ENCODE measurements at places on chromosomes 7 and 10.
A peak's percentile ranks its signal among the peaks of the same experiment; 100 is the strongest.

GRCh38 chr10:6513476-6513875 lies 66.6 kb downstream of the PRKCQ start:
- DNase-seq, result no peak

DNA sequence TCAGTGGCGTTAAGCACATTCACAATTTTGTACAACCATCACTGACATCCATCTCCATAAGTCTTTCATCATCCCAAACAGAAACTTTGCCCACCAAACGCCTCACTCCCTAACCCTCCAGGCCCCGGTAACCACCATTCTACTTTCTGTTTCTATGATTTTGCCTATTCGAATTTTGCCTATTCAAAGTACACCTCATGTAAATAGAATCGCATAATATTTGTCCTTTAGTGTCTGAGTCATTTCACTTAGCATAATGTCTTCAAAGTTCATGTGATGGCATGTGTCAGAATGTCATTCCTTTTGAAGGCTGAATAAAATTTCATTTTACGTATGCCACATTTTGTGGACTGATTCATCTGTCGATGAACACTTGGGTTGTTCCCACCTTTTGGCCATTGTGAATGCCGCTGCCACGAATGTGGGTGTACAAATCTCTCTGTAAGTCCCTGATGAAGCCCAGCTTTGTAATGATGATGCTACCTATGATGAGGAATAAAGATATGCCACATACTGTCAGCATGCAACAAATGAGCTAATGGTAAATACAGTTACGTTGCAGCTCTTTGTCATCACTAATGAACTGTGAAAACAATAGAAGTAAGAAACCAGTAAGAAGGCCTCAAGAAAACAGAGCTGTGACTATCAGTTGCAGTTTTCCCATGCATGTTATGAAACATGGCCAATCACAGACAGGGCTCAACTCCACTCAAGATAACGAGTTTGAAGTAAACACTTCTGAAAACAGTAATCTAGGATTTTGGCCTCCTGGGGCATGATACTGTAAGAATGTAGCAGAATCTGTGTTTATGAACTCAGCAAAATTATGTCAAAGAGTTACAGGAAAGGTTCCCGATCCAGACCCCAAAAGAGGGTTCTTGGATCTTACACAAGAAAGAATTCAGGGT lies 120.0 kb downstream of the ADAM12 start:
- DNase-seq, result no peak

DNA sequence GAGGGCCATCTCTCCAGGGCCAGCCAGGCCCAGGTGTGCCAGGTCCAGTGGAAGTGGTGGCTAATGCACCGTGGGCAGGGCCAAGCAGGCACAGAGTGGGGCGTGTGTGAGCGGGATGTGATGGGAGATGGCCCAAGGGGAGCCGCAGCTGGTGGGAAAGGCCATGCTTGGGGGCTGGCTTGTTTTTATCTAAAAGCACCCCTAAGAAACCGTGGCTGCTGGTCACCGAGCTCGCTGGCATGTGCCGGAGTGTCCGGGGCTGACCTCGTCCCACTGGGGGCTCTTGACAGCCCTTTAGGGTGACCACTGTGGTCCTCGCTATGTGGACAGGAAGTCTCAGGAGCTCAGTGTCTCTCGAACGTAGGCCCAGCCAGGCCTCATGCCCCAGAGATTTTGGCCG lies 582.4 kb upstream of the FOXK1 start:
- DNase-seq, result no peak

GRCh38 chr10:126997801-126998590 lies 92.8 kb downstream of the DOCK1 start:
- no peak for DNase-seq

DNA sequence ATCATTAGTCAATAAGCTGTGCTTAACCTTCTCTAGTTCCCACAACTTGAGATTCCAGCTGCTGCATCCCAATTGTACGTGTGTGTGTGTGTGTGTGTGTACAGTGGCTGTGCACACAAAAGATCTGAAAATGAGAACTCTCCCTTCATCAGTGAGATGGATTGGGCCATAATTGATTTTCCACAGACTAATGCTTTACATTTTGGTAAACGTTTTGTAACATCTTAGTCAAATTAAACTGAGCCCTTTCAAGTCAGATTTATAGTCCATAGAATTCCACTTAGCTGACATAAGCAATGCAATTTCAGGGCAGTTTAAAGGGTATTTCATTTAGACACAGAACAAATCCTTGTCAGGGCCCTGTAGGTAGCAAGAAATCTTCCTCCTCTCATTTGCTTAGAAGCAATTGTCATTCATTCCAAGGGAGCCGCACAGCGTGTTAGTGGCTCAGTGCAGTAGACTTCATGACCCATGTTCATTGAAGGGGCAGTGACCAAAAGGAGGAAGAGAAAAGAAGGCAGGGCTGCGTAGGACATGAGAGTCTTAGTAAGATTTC lies 1123.5 kb upstream of the AUTS2 start:
- DNase-seq, result no peak

- DNase-seq, result no peak
Measured at GRCh38 chr10:59082249-59082648, 94.2 kb upstream of the PHYHIPL start.

- DNase-seq, result no peak
Measured at GRCh38 chr7:142313528-142313927, 55.7 kb upstream of the PRSS58 start.

DNA sequence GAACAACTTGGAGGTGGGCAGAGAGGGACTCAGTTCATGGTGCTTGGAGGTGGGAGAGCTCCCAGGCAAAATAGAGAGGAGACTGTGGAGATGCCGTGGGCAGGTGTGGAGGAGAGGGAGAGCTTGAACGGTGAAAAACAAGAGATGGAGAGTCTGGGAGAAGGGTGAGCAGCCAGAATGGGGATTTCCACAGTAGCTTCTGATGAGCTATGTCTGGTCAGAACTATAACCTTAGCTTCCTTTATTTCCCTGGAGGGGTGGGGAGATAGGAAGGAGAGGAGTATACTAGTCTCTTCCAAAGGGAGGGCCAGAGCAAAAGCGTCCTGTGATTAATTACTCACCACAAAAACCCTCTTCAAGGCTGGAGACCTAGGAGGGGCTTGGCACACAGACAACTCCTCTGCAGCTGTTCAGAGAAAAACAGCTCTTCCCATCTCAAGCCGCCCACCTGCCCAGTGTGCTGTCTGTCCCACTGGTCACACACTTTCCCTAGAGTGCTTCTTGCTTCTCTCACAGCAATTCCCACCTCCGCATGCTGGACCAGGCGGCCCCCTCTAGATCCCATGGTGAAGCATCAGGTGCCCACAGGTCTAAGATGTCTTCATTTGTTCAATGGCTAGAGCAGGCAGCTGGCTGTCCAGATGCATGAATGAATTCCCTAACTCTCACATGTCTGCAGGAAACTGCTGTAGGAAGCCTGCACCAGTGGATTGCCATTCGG lies 41.9 kb downstream of the TAS2R41 start:
- no peak for DNase-seq

DNA sequence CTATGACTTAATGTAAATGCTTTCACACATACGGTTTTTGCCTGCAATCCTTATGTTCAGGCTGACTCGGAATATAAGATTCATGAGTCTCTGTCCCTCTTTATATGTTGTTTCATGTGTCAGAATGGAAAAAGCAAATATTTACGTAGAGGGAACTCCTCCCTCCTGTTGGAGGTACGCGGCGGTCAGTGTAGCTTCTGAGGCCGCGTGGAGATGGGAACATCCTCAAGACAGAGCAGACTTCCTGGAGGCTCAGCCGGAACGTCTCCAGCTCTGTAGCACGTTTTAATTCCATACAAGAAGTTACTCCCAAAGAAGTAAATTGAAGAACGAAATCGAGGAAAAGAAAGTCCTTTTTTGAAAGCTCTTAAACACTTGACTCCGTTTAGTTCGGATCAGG lies 248.3 kb downstream of the EBF3 start:
- DNase-seq, result no peak

DNA sequence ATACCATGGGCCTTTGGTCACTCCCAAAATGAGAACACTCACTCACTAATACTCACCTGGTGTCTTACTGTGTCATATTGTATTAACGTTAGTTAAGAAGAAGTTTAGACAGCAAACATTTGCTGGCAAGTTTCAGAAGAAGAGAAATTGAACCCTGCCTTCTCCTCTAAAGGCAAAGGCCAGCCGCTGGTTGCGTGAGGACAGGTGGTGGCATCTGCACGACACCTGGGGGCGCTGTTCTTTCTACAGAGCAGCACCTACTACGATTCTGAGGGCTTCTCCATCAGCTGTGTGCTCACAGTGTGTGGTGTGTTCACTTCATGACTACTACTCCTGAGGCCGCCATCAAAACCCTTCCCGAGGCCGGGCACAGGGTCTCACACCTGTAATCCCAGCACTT lies 17.9 kb upstream of the CLEC2L start:
- DNase-seq, result no peak

GRCh38 chr7:34385384-34385783 lies 272.6 kb upstream of the NPSR1 start:
- DNase-seq, result no peak

- no peak for DNase-seq
Measured at GRCh38 chr10:89668386-89669071, 23.5 kb upstream of the PANK1 start.

GRCh38 chr10:72322030-72322279 lies 32.8 kb downstream of the DNAJB12 start:
- DNase-seq, result no peak

GRCh38 chr10:117366741-117367140 lies 8.5 kb downstream of the PDZD8 start:
- no peak for DNase-seq

DNA sequence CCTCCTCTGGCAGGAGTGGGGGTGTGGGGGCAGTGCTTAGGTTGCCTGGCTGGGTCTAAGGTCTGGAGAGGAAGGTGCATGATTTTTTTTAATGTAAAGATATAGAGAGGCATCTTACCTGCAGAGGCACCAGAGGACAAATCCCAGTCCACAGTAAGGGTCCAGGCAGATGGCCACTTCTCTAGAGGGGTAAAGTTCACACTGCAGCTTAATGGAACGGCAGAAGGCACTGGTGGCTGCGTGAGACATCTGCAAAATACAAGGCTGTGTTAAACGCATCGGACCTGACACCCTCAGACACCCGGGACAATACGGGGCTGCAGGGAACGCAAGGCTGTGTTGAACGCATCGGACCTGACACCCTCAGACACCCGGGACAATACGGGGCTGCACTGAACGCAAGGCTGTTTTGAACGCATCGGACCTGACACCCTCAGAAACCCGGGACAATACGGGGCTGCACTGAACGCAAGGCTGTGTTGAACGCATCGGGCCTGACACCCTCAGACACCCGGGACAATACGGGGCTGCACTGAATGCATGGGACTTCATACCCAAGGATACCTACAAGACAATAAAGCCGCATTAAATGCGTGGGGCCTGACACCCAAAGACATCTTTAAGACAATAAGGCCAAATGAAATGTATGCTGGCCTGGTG lies 206.0 kb downstream of the ZMYND11 start:
- DNase-seq, result no peak

DNA sequence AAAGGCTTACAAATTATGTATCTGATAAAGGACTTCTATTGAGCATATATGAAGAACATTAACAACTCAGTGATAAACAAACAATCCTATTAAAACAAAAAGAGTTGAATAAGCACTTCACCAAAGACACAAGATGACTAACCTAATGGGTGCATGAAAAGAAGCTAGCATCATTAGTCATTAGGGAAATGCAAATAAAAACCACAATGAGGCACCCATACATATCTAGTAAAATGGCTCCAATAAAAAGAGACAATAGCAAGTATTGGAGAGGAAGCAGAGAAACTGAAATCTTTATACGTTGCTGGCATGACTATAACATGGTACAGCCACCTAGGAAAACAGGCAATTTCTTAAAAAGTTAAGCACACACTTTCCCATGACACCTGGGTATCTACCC lies 77.6 kb upstream of the ZMIZ1 start:
- DNase-seq, result no peak

DNA sequence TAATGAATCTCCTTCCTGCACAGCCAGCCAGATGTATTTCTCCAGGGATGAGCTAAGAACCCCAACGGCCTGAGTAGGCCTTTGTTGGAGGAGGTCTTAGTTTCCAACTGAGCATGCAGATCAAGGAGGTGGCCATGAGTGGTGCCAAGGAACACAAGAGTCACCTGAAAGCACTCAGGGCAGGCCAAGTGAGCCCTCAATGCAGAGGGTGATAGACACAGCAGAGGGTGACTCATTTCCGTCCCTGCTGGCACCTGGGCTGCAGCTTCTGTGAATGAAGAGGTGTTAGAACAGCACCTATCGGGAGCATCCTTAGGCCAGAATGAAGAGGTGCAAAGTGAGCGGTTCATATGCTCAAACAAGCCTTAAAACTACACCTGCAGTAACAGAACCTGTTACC lies 211.8 kb downstream of the FRMD4A start:
- DNase-seq, result no peak

- DNase-seq, result no peak
Measured at GRCh38 chr7:9945857-9946256, 1027.8 kb upstream of the PHF14 start.

DNA sequence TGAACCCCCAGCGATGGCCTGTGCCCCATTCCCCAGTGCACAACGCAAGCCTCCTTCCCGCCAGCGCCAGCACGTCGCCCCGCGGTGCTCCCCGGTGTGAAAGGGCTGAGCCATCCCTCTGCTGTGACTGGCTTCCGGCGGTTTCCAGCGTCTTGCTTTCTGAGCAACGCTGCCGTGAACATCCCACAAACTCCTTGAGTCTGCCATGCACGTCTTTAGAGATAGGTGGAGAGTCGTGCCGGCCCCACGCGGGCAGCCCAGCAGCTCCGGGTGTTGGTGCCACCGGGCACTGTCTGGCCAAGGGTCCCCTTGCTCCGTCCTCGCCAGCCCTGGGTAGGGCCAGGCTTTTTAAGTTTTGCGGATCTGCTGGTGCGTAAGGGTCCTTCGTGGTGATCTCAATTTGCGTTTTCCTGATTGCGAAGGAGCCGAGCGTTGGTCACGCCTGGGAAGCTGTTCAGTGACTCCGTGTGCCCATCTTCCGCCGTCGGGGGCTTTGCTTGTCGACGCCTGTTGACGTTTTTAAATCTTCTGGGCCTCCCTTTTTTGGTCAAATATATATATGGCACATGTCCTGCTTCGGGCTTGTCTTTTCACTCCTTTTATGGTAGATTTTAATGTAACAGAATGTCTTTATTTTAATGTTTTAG lies 70.6 kb downstream of the FOXL3 start:
- no peak for DNase-seq

DNA sequence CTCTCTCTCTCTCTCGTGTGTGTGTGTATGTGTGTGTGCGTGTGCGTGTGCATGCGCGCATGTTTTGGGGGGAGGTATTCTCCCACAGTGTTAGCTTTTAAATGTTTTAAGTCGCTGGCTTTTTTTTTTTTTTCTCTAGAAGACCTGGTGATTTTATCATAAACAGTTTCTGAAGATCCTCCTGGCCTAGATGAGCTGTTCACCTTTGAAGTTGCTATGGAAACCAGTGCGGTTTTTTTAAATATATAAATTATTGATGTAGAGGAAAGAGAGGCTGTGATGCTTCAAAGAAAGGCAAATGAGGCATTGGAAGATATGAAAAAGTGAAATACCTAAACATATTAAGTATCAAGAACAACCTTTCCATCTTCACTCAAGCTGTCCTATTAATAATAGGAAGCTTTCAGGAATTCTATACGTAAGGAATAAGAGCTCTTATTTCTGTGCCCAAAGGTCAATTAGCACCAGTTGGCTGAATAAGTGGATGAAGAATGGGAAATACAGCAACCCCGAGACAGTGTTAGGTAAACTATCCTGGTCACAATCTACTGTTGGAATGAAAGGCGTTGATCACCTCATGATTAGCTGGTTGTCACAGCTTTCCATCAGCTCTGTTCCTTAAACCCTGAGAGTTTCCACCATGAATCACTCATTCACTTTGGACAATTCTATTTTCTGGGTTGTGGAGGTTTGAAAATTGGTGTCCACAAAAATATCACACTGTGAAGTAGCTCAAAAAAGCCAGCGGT lies 66.5 kb upstream of the SLC35G1 start:
- no peak for DNase-seq

GRCh38 chr7:21542891-21543527 lies at the start of gene DNAH11:
TSS of gene DNAH11 (plus strand) at chr7:21543039. CDS start at chr7:21543246, 207 bp downstream.
- DNase-seq, result peak; percentile 32

Measured in SW 1271 (cell line).